Lower lobe of right lung (tissue), 2 donors: ENCODE measurements at places on chromosomes 1 and 21.

- DNase-seq = no peak
Measured at GRCh38 chr21:39048574-39048973, 134.7 kb downstream of the PSMG1 start.

- no peak for DNase-seq
Measured at GRCh38 chr1:203528063-203528462, 34.1 kb downstream of the OPTC start.

- no peak for DNase-seq
Measured at GRCh38 chr1:193415256-193415655, 228.8 kb upstream of the B3GALT2 start.

DNA sequence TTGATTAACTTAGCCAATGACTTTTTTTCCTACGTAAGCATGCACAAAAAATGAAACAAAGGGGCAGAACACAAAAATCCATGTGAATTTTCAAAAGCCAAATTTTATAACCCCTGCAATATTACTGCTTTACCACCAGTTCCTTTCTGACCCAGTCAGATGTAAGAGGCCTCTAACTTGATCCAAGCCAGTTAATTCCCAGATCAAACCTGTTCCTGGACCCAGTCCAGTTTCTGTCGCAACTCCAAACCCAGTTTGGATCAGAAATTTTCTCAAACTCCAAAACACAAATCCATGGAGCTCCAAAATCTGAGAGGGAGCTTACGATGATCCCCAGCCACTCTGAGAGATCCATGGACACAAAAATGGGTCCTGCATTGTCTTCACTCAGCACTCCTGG, 7.8 kb upstream of the ZYG11A start:
- DNase-seq = no peak

DNA sequence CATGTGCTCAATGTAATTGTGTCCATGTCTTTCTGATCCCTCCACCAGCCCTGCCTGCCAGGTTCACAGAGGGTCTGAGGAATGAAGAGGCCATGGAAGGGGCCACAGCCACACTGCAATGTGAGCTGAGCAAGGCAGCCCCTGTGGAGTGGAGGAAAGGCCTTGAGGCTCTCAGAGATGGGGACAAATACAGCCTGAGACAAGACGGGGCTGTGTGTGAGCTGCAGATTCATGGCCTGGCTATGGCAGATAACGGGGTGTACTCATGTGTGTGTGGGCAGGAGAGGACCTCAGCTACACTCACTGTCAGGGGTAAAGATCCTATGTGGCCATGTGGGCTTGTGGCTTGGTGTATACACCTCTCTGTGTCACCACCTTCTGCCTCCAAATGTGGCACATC, 91.4 kb downstream of the OBSCN start:
- DNase-seq = no peak

DNA sequence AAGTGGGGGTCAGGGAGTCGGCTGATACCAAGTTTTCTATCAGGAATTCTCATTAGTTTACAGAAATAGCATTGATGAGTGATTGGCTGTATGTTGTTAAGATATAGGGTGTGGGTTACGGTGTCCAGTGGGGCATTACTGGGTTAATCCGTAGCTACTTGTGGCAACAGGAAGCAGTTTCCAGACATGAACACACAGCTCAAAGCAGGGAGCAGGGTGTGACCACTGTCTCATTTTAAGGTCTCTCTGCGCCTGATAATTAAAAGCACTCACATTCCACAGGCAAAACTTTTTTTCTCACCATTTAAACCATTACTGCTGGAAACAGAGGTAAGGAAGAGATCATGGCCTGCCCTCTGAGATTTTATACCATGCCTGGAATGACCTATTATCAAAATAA, 114.9 kb downstream of the SIK1 start:
- no peak for DNase-seq

DNA sequence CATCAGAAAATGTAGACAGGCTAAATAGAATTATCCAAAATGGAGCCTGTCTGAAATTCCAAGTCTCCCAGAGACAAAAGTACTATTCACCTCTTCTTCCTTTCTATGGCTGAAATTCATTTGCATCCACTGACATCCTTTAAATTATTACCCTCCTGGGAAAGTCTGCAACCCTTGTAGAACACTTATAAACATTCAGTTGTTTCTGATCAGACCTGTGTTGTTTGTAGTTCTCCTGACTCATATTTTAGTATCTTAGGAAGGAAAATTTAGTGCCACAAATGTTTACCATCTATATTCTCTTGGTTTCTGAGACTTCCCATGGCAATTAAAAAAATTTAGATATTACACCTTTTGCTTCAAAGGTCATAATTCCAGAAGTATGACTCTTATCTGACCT, 69.6 kb upstream of the C1orf105 start:
- no peak for DNase-seq

GRCh38 chr1:151825204-151825603, 6.4 kb downstream of the RORC start:
- no peak for DNase-seq

DNA sequence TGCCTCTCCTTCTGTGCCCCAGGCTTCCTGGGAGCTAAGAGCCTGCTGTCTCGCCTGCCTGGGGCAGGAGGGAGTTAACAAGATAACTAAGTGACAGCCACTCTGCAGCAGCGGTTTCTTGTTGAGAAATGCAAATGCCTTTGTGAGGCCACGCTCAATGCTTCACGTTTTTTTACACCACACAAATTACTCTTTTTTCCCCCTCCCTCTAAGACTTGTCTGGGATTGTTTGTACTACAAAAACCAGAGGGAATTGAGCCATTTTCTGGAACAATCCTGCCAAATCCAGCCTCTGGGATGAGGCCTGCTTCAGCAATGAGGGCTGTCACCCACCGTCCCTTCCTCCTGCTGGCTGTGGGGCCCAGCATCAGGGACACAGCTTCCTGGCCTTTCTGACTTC, 119.6 kb downstream of the ACTL8 start:
- no peak for DNase-seq

GRCh38 chr21:25501996-25502665, 105.2 kb downstream of the MRPL39 start:
- no peak for DNase-seq

GRCh38 chr1:48292706-48293105, 70.2 kb downstream of the SLC5A9 start:
- no peak for DNase-seq

DNA sequence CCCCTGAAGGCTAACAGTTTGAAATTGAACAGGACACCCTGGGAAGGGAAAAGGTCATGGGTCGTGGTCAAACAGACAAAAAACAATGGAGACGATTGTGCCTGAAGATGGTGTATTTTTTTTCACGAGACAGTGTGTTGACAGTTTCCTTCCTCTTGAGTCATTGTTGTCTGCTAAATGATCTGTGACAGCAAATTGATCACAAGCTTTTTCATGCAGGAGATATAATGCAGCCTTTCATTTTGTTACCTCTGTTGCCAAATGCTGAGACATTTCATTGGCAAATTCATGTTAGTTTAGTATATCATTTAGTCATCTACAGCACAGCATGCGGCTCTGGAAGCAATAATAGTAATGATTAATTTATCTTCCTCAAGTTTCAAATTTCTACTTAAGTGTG, 27.7 kb downstream of the UBE2U start:
- no peak for DNase-seq

- no peak for DNase-seq
Measured at GRCh38 chr1:182315167-182315556, 76.4 kb downstream of the GLUL start.

DNA sequence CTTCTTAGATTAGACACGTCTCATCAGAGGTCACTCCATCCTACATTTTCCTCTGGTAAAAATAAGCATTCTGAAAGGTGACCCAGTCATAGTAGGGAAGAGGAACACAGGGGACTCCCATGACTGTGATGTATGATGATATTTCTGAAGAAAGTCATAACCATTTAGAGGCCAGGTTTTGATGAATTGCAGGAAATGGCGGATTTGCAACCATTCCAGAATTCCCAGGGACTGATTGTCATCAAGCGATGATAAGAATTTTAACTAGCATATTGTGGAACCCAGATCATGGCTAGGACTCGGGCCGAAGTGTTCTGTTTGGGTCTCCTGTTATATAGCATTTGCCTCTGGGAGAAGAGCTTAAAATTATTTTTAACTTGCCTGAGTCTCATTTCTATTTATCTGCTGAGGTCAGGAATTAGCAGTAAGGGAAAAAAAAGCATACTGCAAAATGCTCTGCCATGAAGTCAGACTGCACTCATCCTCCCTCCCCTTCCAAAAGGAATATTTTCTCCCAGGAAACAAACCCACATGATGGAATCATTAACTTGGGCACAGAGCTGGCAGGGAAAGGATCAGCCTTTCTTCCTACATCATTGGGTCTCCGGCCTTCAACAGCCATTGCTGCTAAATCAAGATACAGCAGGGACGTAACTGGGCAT, 286.7 kb downstream of the HLX start:
- no peak for DNase-seq

GRCh38 chr1:221530791-221531190, 211.1 kb downstream of the DUSP10 start:
- no peak for DNase-seq

- DNase-seq = no peak
Measured at GRCh38 chr1:114054148-114054547, 74.9 kb downstream of the OLFML3 start.

GRCh38 chr1:228273720-228274451, 66.0 kb downstream of the OBSCN start:
- peak; percentile 43 for DNase-seq

DNA sequence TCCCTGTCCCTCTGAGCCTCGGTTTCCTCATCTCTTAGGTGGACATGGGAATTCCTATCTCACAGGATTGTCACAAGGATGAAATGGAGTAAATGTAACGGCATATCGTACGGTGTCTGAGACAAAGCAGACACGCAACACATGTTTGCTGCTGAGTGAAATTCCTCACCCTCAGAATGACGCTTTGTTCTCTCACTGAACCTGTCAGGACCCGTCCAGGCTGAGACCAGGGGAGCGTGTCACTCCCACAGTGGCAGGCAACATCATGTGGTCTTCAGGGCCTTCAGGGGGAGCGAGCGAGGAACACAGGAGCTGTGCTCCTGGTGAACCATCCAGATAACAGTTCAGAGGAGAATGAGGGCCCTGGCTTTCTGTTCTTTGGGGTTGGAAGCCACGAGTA, 74.2 kb downstream of the TOMM20 start:
- no peak for DNase-seq

- no peak for DNase-seq
Measured at GRCh38 chr1:47577303-47578025, 139.6 kb downstream of the FOXD2 start.

DNA sequence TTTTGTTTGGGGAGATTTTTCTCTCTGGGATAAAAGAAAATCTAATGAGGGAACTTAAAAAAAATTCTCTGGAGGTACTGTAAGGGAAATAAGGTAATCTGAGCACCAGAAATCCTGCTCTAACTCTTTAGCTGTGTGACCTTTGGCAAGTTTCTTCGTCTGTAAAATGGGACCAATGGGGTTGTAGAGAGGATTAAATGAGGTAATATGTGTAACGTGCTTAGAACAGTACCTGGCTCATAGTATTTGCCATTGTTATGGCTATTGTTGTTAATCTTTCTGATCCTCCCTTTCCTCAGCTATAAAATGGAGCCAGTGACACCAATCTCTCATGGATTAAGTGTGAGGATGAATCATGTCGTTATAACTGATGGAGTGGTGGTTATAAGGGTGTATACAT, 845 bp upstream of the KLHDC8A start:
- no peak for DNase-seq

- no peak for DNase-seq
Measured at GRCh38 chr1:205435578-205436573, 14.0 kb upstream of the LEMD1 start.

- DNase-seq = no peak
Measured at GRCh38 chr1:33392639-33393038, 38.3 kb downstream of the PHC2 start.

DNA sequence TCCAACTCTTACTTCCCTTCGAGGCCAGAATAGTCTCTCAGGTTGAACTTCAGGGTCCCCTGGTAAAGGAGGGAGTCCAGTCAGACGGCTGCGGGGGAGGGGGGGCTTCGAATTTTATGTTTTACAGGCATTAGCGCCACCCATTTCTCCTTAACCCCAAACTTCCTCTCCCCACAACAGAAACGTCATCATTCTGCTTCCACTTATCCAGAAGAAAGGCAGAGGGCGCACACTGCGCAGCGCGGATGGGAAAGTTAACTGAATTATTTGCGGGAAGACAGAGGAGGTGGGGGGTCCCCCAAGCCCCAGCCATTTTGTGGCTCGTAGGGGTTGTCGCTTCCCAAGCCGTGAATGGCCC, 529 bp upstream of the PRMT2 start:
- peak; percentile 78 for DNase-seq

- DNase-seq = peak; percentile 76
Measured at GRCh38 chr21:34996304-34997101, 52.6 kb downstream of the RUNX1 start.

DNA sequence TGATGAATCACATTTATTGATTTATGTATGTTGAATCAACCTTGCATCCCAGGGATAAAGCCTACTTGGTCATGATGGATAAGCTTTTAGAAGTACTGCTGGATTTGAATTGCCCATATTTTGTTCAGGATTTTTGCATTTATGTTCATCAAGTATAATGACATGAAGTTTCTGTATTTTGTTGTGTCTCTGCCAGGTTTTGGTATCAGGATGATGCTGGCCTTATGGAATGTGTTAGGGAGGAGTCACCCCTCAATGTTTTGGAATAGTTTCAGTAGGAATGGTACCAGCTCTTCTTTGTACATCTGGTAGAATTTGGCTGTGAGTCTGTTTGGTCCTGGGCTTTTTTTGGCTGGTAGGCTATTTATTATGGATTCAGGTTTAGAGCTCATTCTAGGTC, 1643.1 kb upstream of the B3GALT2 start:
- DNase-seq = no peak

DNA sequence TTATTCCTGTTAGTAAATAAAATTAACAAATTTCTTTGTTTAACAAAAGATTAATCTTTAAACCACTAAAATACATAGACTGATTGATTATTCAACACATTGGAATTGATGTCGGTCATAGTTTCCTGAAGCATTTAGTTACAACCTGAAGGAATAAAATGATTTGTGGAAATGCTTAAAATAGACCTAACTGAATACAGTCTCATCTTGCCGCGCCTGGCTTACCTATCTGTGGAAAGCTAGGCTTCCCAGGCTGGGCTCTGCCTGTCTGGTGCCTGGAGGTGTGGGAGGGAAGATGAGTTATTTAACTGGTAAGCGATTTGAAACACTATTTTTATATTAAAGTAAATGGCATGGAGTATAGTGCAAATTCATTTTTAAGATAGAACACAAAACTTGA, 10.2 kb downstream of the RHOU start:
- no peak for DNase-seq

- DNase-seq = no peak
Measured at GRCh38 chr1:56403321-56403720, 176.0 kb downstream of the PLPP3 start.

- DNase-seq = no peak
Measured at GRCh38 chr1:6770751-6771440, 14.4 kb upstream of the CAMTA1 start.

GRCh38 chr1:8217011-8217711, 100.8 kb upstream of the SLC45A1 start:
- peak; percentile 74 for DNase-seq

- DNase-seq = no peak
Measured at GRCh38 chr1:182777386-182777785, 12.2 kb upstream of the NPL start.
